CD4-positive, alpha-beta T cell treated with Interleukin-17A for 1 hour (primary cell): ENCODE measurements at places on chromosomes 4 and X.

- DNase-seq, result peak; percentile 8
Measured at GRCh38 chrX:30971774-30972603, 82.9 kb upstream of the TAB3 start.

GRCh38 chrX:24672701-24673190, 21.0 kb upstream of the POLA1 start:
- no peak for DNase-seq

DNA sequence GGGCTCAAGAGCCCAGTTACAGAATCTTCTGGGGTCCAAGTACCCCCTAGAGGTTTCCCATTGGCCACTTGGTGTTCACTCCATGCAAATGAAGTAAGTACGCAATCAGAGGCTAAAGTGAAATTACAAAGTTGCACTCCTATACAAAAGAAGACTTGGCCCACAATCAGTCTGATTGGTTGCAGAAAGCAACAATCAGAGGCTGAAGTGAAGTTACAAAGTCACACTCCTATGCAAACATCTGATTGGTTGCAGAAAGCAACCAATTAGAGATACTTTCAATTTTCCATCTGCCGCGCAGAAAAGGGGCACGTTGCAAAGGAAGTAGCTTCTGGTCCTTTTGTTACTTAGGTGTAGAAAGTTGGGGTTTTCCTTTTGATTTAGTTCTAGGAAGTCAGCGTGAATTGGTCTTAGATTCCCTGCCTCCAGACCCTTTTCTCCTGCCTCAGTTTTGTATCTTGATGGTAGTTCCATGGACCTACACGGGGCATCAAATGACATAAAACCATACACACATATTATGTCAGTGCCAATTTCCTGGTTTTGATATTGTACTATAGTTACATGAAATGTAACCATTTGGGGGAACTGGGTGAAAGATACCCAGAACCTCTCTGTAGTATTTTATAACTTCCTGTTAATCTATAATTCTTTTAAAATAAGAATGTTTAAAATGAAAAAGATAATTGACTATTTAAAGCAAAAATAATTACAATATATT, 12.4 kb upstream of the PIN4 start:
- peak; percentile 86 for DNase-seq

DNA sequence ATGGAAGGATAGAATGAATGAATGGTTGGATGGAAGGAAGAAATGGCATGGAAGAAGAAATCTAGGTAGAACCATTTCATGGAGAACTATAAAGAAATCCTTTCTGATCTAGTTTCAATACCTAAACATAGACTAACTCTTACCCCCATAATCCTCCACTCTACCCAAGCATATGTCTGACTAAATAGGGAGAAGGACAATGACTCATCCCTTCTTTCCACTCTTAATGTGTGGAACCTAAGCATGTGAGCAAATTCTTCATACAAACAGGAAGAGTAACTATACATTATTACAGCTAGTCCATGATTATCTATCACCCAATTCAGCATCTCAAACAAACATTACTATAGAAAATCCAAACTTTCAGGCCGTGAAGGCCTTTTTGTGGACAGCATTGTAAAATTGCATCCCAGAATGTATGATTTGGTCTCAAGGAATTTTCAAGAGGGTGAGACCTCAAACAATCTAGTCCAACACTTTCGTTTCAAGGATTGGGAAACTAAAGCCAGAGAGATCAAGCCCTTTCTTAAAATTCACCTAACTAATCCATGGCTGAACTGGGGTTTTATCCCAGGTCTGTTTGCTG, 11.2 kb downstream of the C1QTNF7 start:
- DNase-seq, result no peak

DNA sequence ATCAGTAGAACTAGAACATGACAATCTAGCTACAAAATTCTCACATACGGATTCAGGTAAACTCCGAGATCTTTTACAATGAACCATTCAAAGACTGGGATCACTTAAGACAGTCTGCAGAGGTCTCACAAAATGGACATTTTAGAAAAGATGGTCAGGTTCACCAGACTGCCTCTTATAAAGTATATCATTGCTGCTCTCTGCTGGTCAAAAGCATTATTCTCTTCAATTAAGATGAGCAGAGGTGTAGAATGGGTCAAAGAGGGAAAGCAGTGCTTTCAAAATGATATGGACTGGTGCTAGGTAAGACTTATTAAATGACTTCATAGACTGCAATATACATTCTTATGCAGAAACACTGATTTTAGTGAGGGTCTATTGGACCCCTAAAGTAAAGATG, 434.7 kb downstream of the PACRGL start:
- peak; percentile 41 for DNase-seq

- DNase-seq, result no peak
Measured at GRCh38 chrX:112822892-112823291, 17.7 kb downstream of the AMOT start.

- DNase-seq, result no peak
Measured at GRCh38 chr4:41528512-41529205, 9.3 kb upstream of the LIMCH1 start.

DNA sequence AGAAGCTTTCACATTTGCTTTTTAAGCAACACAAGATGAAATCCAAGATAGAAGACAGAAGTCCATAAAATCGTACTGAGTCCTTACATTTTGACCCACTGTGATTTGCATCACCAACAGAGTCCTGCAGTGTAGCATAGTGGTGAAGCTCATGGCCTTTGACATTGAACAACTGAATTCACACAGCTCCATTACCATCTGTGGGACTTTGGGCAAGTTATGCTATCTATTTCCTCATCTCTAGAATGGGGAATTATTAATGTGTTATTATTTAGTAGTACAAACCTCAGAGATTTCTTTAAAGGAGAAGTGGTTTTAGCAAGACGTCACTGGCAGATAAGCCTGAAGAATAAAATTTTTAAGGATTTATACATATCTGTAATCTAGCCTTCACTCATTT, 10.7 kb downstream of the GPRIN3 start:
- DNase-seq, result no peak
